ENCODE measurements at places on chromosomes 3 and 15. TPM values are rescaled to one million over a fixed set of nuclear protein-coding genes. Genes with fewer than 3 reads are reported as not detected.

- DNase-seq: no peak
Observed at GRCh38 chr3:8621872-8622271, 22.7 kb downstream of the SSUH2 start.

DNA sequence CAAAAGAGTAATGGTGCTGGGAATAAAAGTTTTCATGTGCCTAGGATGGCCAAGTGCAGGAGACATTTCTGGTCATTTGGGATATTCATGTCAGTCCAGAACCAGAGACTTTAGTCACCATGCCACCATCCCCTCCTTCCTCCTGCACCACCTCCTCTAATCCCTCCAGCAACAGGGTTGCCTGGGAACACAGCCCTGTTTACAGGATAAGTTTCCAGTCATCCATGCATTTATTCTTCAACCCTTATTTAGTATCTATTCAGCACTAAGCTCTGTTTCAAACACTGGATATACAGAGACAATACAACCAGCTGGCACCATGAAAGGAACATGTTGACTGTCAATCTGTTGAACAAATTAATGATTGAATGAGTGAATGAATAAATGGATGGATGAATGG is 211.7 kb downstream of the CLSTN2 start:
- peak; percentile 10 for DNase-seq

GRCh38 chr3:64059484-64060175 is 36.3 kb upstream of the PSMD6 start:
- no peak for DNase-seq

Gene CALML4
- 3.8 TPM for total RNA-seq
